ENCODE measurements at places on chromosomes 4 and X. TPM values are rescaled to one million over a fixed set of nuclear protein-coding genes. Genes with fewer than 3 reads are reported as not detected.

- DNase-seq: no peak
These were observed 128.0 kb downstream of the TMA16 start for GRCh38 chr4:163622379-163623035.

DNA sequence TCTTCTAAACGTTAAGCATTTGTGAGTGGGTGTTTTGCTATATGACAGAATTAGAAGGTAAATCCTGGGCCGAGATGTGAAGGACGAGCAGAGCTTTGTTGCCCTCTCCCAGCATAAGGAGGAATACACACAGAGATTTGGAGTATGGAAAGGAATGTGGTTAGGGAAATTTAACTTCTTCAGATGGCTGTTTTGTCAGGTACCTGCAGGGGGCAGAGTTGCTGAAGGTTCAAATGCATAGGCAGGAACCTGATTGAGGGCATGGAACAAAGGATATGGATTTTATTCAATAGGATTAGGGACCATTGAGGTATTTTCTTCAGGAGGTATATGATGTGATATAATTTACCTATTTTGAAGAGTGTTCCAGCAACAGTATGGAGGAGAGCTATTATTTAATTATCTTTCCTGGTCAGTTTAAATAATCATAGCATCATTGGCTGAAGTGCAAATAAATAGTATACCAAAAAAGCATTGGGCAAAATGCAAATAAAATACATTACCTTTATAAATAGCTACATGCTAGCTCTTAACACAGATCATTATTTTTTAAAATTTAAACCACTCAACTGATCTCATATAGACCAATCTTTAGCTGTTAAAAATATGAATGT lies 143.6 kb downstream of the SLIT2 start:
- DNase-seq: no peak

DNA sequence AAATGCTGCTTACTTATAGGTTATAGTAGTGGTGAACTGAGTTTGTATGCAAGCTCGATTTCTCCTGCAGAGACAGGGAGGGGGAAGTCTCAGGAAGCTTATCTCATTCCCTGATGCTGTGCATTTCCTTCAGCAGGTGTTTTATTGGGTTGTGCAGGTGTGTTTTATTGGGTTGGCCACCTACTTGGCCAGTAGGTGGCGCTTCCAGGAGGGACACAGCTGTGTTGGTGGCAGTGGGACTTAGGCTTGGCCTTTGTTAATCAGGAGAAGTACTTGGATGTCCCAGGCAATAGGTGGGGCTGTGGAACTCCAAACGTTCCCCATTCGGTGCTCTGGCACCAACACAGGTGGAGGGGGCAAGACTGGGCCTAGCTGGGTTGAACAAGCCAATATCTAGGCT lies 196.0 kb upstream of the DCAF8L1 start:
- no peak for DNase-seq

- DNase-seq: no peak
These were observed 34.6 kb downstream of the TAF1 start for GRCh38 chrX:71400710-71401109.

SSX4 gene
- not detected for polyA plus RNA-seq

ADGRL3 gene
- polyA plus RNA-seq: 3.1 TPM

All from urinary bladder (tissue), 4 donors.